Stimulated activated CD8-positive, alpha-beta memory T cell treated with anti-CD3 and anti-CD28 coated beads, Interleukin-12 subunit alpha, Interleukin-12 subunit beta, amount 100 ng/mL, for 4 hours (primary cell): ENCODE measurements at places on chromosomes 1 and 21.

GRCh38 chr1:47482786-47483185 is 44.9 kb downstream of the FOXD2 start:
- no peak for DNase-seq

GRCh38 chr1:58781541-58782177 is 2.2 kb downstream of the JUN start:
- peak; percentile 35 for DNase-seq

DNA sequence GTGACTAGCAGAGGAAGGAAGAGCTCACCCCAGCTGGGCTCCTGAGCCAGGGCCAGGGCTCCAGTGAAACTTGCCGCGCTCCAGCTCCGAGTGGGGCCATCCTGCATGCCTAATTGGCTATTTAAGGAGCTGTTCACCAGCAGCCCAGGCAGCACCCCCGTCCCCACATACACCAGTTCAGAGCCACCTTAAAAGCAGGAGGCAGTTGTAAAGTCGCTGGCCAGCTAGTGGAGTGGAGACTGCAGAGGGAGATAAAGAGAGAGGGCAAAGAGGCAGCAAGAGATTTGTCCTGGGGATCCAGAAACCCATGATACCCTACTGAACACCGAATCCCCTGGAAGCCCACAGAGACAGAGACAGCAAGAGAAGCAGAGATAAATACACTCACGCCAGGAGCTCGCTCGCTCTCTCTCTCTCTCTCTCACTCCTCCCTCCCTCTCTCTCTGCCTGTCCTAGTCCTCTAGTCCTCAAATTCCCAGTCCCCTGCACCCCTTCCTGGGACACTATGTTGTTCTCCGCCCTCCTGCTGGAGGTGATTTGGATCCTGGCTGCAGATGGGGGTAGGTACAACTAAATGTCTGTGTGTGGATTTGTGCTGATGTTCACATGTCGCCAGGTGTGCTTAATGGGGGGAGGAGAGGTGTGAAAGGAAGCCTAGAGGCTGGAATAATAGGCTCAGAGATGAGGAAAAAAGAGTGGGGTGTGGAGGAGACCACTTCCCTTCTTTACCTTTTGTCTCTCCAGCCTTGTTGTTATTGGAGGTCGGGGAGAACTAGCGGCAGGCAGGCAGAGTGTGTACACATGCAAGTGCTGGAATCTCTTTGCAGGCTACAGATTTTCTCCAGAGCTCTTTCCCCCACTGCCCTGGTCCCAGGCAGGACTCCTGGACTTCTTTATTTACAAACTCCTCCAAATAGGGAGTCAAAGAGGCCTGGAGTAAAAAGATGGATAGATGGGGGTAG is at the start of gene CA14:
Gene CA14 (plus strand): TSS at position 151 of the 962 bp plus-strand sequence. CDS start 355 bp downstream, at position 506.
- DNase-seq = no peak

DNA sequence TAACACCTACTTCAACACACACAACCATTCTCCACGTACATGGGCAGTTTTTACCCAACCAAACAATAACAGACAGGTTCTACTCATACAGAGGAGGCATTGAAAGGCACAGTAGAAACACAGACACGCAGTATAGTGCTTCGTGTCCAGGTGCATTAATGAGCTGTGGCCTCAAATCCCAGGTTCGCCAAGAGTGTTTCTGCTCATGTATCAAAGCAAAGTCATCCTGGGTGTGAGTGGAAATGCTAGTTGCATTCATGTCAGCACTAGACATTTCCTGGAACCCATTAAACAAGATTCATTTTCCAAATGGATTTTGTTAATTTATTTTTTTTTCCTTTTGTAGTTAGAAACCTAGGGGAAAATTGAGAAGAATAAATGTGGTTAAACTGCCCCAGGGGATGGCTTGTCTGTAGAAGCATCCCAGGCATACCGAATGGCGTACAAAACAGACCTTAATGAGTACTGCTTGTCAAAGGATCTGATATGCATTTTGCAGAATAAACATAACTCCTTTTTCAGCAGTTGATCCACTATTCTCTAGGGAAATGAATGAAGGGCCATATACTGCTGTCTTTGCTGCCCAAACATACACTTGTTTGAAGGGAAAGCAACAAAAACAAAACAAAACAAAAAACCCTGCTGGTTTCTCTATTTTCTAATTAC is 298.6 kb upstream of the ST6GALNAC5 start:
- DNase-seq = no peak

DNA sequence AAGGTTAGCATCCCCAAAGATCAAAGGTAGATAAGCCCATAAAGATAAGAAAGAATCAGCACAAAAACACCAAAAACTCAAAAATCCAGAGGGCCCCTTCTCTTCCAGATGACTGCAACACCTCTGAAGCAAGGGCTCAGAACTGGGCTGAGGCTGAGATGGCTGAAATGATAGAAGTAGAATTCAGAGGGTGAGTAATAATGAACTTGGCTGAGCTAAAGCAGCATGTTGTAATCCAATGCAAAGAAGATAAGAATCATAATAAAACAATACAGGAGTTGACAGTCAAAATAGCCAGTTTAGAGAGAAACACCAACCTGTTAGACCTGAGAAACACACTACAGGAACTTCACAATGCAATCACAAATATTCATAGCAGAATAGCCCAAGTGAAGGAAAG is 406.9 kb upstream of the CXADR start:
- DNase-seq = no peak

GRCh38 chr21:35645991-35646390 is 414.3 kb downstream of the SETD4 start:
- no peak for DNase-seq

DNA sequence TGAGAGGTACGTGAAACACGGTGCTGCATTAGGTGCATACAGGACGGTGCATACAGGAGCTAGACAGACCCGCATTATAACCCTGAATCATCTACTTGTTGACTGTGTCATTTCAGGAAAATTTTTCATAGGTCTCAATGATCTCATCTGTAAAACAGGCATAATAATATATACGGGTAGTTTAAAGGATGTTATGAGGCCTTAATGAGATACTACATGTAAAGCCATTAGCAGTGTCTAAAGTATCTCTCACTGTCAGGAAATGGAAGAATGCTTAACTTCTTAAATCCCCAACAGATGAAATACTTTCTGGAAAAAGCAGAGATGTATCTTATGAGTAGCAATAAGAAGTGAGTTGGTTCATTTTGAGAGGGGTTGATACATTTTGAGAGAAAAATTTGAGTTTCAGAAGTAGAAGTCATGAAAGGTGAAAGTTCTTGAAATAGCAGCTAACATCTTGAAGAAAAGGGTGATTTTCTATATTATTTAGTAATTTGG is 669.6 kb downstream of the PTPRC start:
- no peak for DNase-seq

DNA sequence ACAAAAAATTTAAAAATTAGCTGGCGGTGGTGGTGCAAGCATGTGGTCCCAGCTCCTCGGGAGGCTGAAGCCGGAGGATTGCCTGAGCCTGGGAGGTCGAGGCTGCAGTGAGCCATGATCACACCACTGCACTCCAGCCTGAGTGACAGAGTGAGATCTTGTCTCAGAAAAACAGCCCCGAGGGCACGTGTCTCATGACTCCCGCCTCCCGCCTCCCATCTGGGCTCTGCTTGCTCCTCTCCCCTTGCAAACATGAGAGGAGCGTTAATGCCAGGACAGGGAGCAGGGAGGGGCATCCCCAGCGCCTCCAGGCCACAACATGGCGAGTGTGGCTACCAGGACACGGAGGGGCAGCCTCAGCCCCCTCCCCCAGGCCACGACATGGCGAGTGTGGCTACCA is 28.3 kb downstream of the FAAP20 start:
- no peak for DNase-seq

DNA sequence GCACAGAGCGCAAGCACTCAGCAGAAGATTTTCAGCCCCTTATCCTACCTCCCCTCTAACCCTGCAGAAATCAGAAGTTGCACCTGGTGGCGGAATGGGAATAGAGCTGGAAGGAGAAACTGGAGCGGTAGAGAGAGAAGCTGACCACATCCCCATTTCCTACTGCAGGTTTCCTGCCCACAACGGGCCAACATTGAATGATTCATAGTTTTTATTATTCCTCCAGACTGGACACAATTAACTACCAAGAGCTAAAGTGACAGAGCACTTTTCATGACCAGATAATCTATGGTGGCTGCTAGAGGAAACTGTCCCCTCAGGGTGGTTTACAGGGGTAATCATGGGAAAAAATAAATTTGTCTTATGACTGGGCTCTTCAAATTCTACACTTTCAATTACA is 21.3 kb upstream of the LRRC8D start:
- DNase-seq = no peak

- no peak for DNase-seq
Observed at GRCh38 chr1:205379056-205379455, 22.3 kb upstream of the KLHDC8A start.

- DNase-seq = no peak
Observed at GRCh38 chr21:41831866-41832595, 47.1 kb downstream of the PRDM15 start.

- DNase-seq = no peak
Observed at GRCh38 chr1:115666702-115667101, 24.9 kb downstream of the VANGL1 start.

- DNase-seq = no peak
Observed at GRCh38 chr1:5651027-5651410, 341.2 kb downstream of the NPHP4 start.

GRCh38 chr1:13757693-13758092 is 57.7 kb downstream of the PRDM2 start:
- no peak for DNase-seq

GRCh38 chr1:100358210-100358609 is 5.9 kb downstream of the CDC14A start:
- DNase-seq = no peak

DNA sequence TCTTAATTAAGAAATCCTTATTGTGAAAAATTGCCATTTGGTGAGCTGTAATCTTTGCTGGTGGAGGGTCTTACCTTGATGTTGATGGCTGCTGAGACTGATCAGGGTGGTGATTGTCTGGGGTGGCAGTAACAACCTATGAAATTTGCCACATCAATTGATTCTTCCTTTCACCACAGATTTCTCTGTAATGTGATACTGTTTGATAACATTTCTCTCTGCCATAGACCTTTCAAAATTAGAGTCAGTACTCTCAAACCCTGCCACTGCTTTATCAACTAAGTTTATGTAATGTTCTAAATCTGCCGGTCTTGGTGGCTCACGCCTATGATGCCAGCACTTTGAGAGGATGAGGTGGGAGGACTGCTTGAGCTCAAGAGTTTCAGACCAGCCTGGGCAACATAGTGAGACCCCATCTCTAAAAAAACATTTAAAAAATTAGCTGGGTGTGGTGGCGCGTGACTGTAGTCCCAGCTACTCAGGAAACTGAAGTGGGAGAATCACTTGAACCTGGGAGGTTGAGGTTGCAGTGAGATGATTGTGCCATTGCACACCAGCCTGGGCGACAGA is 5.0 kb downstream of the KPNA6 start:
- no peak for DNase-seq

GRCh38 chr1:85244271-85245061 is 15.0 kb downstream of the C1orf52 start:
- DNase-seq = no peak

GRCh38 chr21:36478207-36478701 is 1.7 kb downstream of the CLDN14 start:
- no peak for DNase-seq

DNA sequence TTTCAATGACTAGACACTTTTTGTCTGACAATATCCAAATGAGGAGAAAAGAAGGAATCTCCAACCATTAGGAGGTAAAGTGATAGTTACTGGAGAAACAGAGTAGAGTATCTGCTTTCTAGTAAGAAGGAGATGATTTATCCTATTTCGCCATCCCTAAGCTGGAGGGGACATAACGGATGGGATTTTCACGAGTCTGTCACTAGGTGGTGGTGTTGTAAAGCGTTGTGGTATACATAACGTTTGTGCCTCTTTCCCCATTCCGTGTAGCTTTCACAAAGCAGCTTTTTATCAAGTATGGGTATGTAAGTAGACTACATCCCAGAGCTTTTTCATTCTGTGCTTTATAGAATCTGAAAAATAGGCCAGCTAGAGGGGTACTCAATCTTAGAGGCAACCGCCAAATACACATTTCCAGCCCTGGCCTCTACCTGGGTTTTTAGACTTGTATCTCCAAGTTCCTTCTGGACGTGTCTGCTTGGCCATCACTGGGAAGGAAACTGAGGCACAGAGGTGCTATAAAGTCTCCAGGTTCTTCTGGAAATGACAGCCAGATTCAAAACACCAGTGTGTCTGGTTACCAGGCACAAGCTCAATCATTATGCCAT is 33.3 kb upstream of the FAM3B start:
- DNase-seq = no peak

- DNase-seq = no peak
Observed at GRCh38 chr1:198623752-198624647, 14.8 kb upstream of the PTPRC start.

- no peak for DNase-seq
Observed at GRCh38 chr1:170808216-170808885, 127.0 kb upstream of the MROH9 start.
